ENCODE measurements at places on chromosomes 2 and 18.

- no peak for DNase-seq
These were observed 40.2 kb downstream of the SCTR start for GRCh38 chr2:119483896-119484718.

- no peak for DNase-seq
These were observed 1577.0 kb upstream of the SLC39A10 start for GRCh38 chr2:194079989-194080388.

GRCh38 chr2:157672129-157672528 is 43.5 kb upstream of the ACVR1C start:
- DNase-seq, result peak; percentile 16

GRCh38 chr2:120167272-120167671 is 55.9 kb downstream of the TMEM185B start:
- DNase-seq, result no peak

DNA sequence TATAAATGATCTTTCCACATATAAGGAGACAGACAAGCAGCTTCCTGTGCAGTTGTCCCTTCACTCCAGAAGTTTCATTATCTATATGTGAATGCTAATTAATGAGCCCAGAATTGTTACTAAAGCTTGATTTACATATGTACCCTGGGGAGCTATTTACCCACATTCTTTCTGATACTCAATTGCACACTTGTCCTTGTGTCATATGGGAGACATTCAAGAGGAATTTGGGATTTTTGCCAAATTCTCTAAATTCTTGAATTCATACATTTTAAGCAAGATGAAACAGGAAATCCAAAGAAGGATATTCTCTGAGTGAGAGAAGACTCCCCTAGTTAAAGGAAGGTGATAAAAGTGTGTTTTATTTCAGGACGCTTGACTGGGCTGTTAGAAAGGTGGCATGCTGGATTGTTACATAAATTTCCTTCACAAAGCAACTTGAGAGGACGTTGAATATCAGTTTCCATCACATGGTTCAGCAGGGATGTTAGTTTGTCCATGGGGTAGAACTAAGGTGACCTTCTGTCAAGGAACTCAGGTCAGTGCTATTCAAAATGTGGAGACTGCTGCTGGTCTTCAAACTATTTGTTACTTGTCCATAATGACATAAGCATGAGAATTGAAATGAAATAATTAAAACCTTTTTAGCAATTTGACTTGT is 368.2 kb downstream of the IRS1 start:
- peak; percentile 78 for DNase-seq

DNA sequence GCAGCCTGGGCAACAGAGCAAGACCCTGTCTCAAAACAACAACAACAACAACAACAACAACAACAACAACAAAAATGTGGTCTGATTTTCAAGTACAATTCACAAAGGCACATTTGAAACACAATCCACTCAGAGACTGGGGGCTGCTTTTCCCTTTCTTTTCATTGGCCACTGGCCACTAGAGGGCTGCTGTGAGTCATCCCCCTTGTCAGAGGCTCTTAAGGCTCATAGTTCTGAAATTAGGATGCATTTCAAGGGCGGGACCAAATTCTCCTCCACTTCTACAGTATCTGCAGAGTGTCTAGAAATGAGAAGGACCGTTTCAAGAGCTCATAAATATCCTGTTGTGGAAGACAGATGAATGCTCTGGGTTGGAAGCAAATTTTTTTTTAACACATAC is 285.4 kb downstream of the NRXN1 start:
- no peak for DNase-seq

DNA sequence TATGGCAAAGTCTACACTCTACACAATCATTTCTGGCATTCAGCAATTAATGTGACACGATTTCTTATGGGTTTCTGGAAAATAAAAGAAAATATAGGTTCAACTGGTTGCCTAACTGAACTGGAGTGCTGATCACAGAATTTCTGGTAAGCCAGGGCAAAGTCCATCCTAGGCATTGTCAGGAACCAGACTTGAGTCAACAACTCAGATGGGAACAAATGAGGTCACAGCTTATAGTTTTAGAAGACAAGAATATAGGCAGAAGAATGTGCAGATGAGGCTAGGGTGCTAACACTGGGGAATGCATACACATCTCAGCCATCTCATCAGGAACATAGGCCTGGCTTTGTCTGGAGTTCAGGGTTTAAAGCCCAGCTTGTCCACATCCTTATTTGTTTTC is 317.2 kb upstream of the ID2 start:
- DNase-seq, result no peak

DNA sequence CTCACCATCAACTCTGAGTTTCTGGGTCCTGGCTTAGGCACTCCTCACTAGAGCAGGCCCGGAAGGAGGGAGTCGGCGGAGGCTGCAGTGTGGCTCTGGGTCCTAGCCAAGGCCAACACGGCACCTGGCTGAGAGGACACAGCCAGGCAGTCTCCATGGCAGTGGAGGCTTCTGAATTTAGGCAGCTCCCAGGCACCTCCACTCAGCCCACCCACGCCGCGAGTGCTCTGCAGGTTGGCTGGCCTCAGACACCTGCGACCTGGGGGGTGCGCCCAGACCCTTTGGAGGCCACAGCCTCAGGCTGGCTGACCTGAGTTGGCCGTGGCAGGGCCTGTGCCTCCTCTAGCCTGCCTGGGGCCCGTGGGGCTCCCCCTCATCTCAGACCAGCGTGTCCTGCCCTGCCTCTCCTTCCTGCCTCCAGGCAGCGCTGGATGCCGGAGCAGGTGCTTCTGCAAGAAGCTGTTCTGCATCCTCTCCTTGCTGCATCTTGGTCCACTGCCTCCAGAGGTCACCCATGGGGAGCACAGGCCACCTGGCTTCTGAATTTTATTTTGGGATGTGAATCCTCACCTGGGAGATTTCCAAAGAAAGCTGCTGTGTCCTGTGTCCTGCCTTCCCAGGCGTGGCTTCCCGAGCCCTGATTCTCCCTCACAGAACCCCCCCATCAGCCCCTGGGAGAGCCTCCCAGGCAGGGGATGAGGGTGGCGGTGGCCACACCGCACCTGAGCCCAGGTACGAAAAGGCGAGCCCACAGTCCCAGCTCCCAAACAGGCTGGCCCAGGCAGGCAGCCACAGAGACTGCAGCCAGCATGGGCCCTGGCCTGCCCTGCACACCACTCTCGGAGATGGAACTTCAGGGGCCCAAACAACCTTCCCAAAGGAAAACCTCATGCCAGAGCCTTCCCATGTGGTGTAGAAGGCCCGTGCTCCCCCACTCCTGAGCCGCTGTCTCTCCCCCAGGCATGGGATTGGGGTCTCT is 23.4 kb downstream of the AQP12A start:
- no peak for DNase-seq

- DNase-seq, result peak; percentile 3
These were observed 83.0 kb downstream of the FAM117B start for GRCh38 chr2:202717598-202718310.

DNA sequence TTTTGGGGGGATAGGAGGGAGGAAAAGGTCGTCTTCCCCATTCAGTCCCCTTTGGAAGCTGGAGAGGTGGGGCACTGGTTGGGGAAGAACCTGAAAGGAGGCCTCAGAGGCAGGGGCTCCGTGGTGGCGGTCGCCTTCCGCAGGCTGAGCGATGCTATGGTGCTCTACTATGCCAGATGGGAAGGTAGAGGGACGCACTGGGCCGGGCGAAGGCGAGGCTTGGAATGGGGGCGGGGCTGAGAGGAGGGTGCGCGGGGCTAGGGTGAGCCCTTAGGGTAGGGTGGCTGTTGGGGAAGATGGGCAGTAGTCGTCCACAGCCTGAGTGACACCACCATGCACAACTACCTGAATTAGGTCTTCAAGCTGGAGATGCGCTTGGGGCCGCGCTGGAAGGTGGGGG is 11.1 kb downstream of the ZAP70 start:
- DNase-seq, result no peak

DNA sequence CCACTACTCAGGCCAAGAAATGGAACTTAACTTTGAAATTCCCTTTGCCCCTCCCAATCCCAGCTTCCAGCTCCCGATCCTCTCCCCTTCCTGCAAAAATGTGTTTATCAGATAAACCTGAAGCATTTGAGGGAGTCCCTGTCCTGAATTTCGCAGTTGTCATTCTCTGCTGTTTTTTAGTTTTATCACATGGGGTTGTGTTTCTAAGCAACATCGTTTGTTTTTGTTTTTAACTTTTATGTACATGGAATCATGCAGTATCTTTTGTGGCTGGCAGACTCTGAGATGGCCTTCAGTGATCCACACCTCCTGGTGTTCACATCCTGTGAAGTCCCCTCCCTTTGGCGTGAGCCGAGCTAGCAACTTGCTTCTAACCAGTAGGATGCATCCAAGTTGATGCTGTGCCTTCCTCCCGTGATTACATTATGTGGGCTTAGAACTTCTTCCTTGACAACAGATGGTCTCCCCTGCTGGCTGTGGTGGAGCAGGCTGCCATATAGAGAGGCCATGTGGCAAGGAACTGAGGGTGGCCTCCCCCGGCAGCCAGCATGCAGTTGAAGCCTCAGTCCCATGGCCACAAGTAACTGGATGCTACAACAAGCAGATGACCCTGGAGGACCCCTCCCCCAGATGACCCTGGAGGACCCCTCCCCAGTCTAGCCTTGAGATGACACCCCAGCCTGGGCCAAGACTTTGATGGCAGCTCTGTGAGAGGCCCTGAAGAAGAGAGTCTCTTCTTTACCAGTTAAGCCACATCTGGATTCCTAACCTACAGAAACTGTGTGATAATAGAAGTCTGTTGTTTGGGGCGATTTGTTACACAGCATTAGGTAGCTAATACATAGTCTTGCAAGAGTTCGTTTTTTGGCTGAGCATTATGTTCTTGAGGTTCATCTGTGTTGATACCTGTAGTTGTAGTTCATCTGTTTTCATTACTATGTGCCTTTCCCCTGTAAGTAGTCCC is 27.7 kb downstream of the SH3BP4 start:
- peak; percentile 59 for DNase-seq

DNA sequence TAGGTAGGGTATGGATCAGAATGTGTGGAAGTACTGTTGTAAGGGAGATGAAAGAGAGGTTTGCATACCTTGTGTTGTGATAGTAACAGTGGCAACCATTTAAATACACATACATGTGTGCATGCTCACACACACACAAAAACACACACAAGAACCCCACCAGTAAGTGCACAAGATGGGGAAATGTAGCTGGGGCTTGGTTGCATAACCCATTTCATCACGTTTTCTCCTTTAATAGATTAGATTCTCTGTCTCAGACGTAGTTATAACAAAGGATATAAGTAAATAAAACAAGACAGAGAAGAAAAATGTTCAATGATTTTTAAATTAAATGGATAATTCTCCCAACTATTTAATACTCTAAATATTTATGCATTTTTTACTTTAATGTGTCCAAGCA is 13.4 kb downstream of the ARHGAP15 start:
- DNase-seq, result no peak

DNA sequence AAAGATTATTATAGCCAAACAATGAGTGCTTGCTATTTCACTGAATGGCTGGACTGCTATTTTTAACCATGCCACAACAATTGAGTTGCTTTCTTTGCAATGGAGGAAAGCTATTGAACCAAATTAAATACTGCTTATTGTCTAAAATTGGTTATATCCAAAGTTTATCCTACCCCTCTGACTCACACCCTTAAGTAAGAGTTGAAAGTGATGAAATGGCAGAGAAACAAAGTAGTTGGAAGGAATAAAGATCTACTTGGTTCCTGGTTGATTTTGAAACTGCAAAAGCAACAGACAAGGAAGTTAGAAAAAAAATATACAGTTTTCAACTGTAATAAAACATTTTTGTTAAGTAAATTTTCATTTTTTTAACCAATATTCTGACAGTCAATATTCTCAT is 47.5 kb downstream of the EML4 start:
- no peak for DNase-seq

GRCh38 chr2:130300258-130300969 is 42.3 kb upstream of the IMP4 start:
- no peak for DNase-seq

DNA sequence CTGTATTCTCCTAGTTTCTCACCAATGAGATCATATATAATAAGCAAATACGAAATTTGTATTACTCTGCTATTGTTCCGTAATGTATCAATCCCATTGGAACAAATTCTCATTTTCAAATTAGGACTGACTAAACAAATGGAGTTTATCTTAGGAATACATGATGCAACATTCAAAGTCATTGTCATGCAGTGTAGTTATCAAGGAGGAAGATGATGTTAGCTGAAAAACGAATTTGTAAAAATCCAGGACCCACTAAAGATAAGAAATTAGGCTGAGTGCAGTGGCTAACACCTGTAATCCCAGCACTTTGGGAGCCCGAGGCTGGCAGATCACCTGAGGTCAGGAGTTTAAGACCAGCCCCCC is 14.9 kb downstream of the SEPTIN2 start:
- no peak for DNase-seq

DNA sequence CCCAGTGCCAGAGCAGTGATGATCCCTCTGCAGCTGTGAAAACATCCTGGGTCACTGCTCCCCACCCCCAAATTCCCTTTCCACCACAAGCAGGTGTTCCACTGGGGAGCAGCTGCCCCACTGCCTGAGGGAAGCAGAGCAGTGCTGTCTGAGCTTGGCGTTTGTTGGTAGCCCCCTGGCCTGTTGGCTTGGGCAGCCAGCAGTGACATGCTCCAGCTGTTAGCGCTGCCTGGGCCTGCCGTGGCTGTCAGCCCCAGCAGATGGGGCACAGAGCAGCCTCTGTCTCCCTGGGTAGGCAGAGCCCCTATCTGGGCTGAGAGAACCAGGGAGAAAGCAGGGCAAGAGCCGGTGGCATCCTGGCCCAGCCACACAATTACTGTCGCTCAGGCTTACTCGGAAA is 247.7 kb downstream of the GLI2 start:
- DNase-seq, result peak; percentile 78
